ENCODE measurements at places on chromosomes 4 and X. TPM values are rescaled to one million over a fixed set of nuclear protein-coding genes. Genes with fewer than 3 reads are reported as not detected.
A peak's percentile ranks its signal among the peaks of the same experiment; 100 is the strongest.

DNA sequence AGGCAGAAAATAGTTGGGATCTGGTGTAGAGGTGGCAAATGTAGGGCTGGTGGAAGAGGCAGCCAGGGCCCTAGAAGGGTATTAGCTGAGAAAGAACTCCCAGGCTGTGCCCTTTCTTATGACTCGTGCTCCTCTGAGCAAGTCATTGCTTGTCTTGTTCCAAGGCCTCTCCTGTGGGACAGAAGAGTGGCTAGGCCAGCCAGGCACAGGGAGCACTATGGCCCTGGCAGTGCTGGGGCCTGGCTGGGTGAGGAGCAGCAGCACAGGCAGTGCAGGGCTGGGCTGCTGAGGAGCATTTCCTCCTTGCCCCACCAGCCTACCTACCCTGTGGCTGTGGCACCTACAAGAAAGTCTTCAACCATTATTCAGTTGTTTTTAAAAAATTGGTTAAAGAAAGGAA, 298.5 kb upstream of the NR3C2 start:
- no peak for DNase-seq

- no peak for DNase-seq
These were observed 8.9 kb upstream of the NAA11 start for GRCh38 chr4:79334783-79335182.

DNA sequence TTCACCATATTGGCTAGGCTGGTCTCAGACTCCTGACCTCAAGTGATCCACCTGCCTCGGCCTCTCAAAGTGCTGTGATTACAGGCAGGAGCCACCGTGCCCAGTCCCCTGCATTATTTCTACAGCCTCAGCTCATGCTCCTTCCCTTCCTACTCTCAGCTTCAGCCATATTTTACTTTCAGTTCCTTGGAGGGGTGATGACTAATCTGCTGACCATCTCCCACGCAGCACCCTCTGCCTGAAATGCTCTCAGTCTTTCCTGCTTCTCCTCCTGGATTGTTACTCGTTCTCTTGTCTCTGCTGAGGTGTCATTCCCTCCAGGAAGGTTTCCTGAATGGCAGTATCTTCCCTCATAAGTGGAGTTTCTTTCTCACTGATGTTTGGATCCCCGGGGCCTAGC, 63.3 kb downstream of the MOSPD2 start:
- peak; percentile 29 for DNase-seq

GRCh38 chr4:145840162-145840768, 98.4 kb downstream of the ZNF827 start:
- DNase-seq: peak; percentile 13

DNA sequence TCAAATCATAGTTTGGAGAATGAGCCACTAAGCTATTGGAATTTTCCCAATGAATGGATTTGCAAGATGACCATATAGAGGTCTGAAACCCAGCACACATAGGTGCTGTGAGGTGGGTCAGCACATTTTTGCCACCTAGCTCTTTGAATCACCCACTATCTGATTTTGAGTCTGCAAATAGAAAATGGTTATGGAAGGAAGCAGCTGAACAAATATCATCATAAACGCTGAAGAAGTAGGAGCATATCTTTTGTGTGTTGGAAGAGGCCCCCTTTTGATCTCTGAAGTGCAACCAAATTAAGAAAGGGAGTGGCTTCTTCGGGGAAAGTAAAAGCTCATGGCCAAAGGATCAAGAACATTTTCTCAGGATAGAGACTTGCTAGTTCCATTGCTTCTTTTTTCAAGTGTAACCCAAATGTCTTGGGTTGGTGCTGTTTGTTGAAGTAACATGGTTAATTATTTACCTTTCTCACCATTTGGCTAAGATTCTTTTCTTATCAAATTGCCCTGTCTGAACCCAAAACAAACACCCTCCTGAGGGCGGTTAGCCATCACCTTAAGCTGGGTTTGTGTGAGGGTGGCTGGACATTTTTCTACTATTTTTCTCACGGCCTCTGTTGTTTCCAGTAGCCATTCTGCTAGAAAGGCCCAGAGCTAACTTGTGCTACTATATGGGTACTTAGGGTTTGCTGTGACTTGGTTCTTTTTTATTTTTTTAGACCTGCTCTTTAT, 18.4 kb upstream of the SORBS2 start:
- DNase-seq: no peak

DNA sequence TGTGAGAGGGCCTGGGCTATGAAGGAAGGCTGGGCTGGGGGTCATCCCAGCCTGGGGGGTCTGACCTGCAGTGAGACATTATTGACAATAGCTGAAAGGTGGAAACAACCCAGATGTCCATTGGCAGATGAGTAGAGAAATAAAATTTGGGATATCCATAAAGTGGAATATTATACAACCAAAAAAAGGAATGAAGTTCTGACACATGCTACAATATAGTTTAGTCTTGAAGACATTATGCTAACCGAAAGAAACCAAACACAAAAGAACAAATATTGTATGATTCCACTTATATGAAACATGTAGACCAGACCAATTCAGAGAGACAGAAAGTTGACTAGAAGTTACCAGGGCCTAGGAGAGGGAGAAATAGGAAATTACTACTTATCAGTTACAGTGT, 44.7 kb downstream of the RTL5 start:
- DNase-seq: no peak

Gene HDX
- 8.3 TPM for total RNA-seq

Gene RBM10
- total RNA-seq: 49.4 TPM

Gene NDUFB11
- 102 TPM for total RNA-seq

All from Calu3 (cell line).